ENCODE measurements at places on chromosomes 3 and 15. TPM values are rescaled to one million over a fixed set of nuclear protein-coding genes. Genes with fewer than 3 reads are reported as not detected.

GRCh38 chr3:124352149-124352539 lies 360.2 kb upstream of the ROPN1 start:
- H3K27ac ChIP-seq: no peak overlapping the region
- H3K4me1 ChIP-seq: no peaks in the 10 kb centered on the region
- H3K4me3 ChIP-seq: no peak overlapping the region

The OCA2 gene
- not detected for total RNA-seq

- H3K4me3 ChIP-seq: no peak overlapping the region
- H3K4me1 ChIP-seq: no peaks in the 10 kb centered on the region
- H3K27me3 ChIP-seq: peaks cover 47% of the 10 kb centered on the region
Observed at GRCh38 chr3:126370055-126370454, 12.8 kb upstream of the KLF15 start.

The LRRN1 gene
- not detected for total RNA-seq

- no peak overlapping the region for H3K27ac ChIP-seq
- no peak overlapping the region for H3K4me3 ChIP-seq
- peaks cover 3% of the 10 kb centered on the region for H3K4me1 ChIP-seq
- no peaks in the 10 kb centered on the region for H3K36me3 ChIP-seq
Observed at GRCh38 chr3:38617586-38617985, 31.9 kb downstream of the SCN5A start.

- no peak for DNase-seq
- no peaks in the 10 kb centered on the region for H3K36me3 ChIP-seq
- peaks cover 57% of the 10 kb centered on the region for H3K27me3 ChIP-seq
- peaks cover 11% of the 10 kb centered on the region for H3K4me1 ChIP-seq
Observed at GRCh38 chr15:98547741-98548138, 100.6 kb upstream of the IGF1R start.

The KCNMB3 gene
- total RNA-seq: 0.57 TPM

DNA sequence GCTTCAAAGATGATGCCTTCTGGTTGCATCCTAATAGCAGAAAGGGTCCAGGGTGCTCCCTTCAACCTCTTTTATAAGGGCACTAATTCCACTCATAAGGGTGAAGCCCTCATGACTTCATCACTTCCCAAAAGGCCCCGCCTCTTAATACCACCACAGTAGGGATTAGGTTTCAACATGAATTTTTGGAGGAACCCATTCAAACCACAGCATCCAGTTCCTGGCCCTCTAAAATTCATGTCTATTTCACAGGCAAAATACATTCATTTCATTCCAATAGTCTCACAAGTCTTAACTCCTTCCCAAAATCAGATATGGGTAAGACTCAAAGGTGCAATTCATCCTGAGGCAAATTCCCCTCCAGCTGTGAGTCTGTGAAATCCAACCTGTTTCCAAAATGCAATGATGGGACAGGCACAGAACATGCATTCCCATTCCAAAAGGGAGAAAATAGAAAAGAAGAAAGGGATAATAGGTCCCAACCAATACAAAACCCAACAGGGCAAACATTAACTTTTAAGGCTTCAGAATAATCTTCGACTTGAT lies 124.0 kb downstream of the ATP1B3 start:
- H3K4me3 ChIP-seq: no peak overlapping the region
- H3K36me3 ChIP-seq: peaks cover 3% of the 10 kb centered on the region
- no peaks in the 10 kb centered on the region for H3K4me1 ChIP-seq
- no peaks in the 10 kb centered on the region for H3K27me3 ChIP-seq
- DNase-seq: no peak
- no peak overlapping the region for H3K27ac ChIP-seq

DNA sequence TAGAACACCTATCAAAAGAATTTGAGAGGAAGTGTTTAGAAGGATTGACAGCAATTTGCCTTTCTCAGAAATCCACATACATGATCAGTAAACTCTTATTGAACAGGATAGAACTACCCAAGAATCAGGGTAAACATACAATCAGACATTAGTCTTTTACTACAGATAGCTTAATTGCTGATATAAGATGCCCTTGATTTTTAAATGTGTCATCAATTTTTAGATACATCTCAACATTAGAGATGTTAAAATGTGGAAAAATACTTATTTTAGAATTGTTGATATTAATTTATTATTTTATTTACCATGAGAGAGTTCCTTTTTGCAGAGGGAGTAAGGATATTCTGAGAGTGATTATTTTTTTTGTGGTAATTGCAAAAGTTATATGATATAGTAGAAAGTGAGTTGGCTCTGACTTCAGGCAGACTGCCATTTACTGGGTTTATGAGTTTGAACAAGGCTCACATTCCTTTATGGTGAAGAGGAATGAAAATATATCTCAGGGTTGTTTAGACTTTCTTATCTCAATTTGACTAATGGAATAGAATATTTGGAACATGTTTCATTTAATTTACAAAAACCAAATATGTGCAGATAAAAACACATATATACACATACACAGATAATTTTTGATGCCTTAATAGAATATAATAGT lies 302.8 kb upstream of the GOLIM4 start:
- H3K4me3 ChIP-seq: no peak overlapping the region
- H3K27me3 ChIP-seq: no peaks in the 10 kb centered on the region
- H3K27ac ChIP-seq: no peak overlapping the region

GRCh38 chr3:78798266-78798832 lies 969.4 kb downstream of the ROBO1 start:
- no peak overlapping the region for H3K4me3 ChIP-seq
- no peak overlapping the region for H3K27ac ChIP-seq
- no peak for DNase-seq

DNA sequence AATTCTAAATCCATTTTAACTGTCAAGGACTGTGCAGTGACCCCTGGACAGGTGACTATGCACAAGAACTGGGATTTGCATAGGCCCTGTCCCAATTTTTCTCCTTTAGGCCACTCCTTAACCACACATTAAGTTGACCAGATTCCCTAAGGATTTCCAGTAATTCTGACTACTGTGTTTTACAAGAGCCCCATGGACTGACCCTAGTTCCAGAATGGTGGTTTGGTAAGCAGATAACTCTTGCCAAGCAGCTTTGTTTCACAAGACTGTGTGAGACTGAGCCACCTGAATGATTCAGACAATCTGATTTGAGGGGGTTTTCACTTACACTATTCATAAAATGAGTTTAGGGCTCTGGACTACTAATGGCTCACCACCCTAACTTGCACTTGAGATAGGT lies 535.8 kb downstream of the ZBBX start:
- DNase-seq: no peak
- no peak overlapping the region for H3K4me3 ChIP-seq
- H3K27ac ChIP-seq: no peak overlapping the region
- no peaks in the 10 kb centered on the region for H3K4me1 ChIP-seq

The CCR9 gene
- total RNA-seq: 4.0 TPM

- H3K27me3 ChIP-seq: peaks cover 10% of the 10 kb centered on the region
- no peaks in the 10 kb centered on the region for H3K4me1 ChIP-seq
- DNase-seq: no peak
- no peak overlapping the region for H3K4me3 ChIP-seq
Observed at GRCh38 chr3:46825450-46825849, 37.8 kb downstream of the MYL3 start.

- H3K27ac ChIP-seq: peak overlapping the region; percentile 95
- no peak for DNase-seq
- peak overlapping the region; percentile 80 for H3K4me3 ChIP-seq
Observed at GRCh38 chr3:172595664-172596393, 72.6 kb upstream of the TNFSF10 start.

The MYO5C gene
- total RNA-seq: 3.3 TPM

DNA sequence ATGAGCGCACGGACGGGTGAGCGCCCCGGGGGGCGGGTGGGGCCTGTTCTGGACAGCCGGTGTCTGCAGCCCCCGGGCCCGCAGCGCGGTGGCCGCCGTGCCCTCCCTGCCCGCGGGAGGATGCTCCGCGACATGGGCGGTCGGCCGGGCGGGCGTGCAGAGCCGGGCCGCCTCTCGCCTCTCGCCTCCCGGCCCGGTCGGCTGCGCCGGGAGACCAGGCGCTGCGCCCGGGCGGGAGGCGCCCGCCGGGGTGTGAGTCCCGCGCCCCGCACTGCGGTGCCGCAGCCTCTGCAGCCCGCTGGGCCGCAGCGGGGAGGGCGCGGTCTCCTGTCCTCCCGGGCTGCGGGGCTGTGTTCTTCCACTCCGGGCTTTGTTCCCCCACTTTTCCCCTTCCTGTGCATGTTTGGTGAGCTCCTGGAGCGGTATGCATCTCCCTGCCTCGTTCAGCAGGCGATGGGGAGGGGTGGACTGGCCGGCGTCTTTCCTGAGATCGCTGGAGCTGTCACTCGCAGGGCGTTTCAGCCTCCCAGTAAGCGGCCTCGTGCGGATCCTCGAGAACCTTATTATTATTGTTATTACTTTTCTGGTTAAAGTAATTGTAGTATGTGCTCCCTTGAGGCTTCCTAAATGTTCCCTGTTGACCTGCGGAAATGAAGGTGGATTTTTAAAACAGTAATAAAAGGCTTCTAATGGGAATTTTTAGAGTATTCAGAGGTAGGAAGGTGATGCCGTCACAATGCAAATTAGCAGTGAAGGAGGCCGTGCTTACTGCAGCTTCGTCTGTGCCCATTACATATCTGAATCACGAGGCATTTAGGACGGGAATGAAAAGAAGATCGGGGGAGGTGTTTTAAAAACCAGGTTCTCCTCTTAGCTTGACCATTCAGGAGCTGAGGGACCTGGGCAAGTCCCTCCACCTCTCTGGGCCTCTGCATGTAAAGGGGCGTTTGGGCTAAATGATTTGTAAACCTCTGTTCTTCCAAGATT lies 593 bp downstream of the TMOD2 start:
- peaks cover 40% of the 10 kb centered on the region for H3K4me1 ChIP-seq
- no peak for DNase-seq
- H3K27me3 ChIP-seq: no peaks in the 10 kb centered on the region
- H3K36me3 ChIP-seq: peaks cover 2% of the 10 kb centered on the region
- H3K27ac ChIP-seq: peak overlapping the region; percentile 47

- no peak for DNase-seq
- no peak overlapping the region for H3K4me3 ChIP-seq
- no peaks in the 10 kb centered on the region for H3K36me3 ChIP-seq
- peaks cover 24% of the 10 kb centered on the region for H3K4me1 ChIP-seq
- H3K27ac ChIP-seq: no peak overlapping the region
Observed at GRCh38 chr15:101169495-101170071, 82.3 kb downstream of the CHSY1 start.

The PLSCR2 gene
- total RNA-seq: not detected

DNA sequence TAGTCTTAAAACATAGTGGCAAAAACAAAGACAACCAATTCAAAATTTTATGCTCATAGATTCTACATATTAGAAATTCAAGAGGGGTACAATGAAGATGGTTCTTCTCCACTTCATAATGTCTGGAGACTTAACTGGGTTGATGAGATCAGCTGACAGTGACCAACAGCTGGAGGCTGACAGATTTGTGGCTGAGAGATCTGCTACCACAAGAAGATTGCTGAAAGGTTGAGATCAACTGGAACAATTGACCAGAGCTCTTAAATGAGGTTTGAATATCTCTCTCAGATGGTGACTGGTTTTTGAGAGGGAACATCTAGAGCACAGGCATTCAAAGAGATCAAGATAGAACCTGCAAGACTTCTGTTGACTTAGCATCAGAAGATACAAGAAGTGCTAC lies 254.1 kb upstream of the ARPP21 start:
- no peak overlapping the region for H3K4me3 ChIP-seq
- no peaks in the 10 kb centered on the region for H3K4me1 ChIP-seq
- H3K27ac ChIP-seq: no peak overlapping the region
- H3K36me3 ChIP-seq: no peaks in the 10 kb centered on the region

GRCh38 chr3:37968813-37969595 lies 21.6 kb upstream of the VILL start:
- H3K4me3 ChIP-seq: no peak overlapping the region
- peaks cover 4% of the 10 kb centered on the region for H3K4me1 ChIP-seq
- H3K27ac ChIP-seq: no peak overlapping the region
- H3K36me3 ChIP-seq: no peaks in the 10 kb centered on the region
- H3K27me3 ChIP-seq: peaks cover 7% of the 10 kb centered on the region

The CLDN18 gene
- total RNA-seq: not detected

GRCh38 chr3:71300951-71301393 lies 282.6 kb downstream of the FOXP1 start:
- no peak for DNase-seq
- peaks cover 5% of the 10 kb centered on the region for H3K36me3 ChIP-seq
- H3K27me3 ChIP-seq: no peaks in the 10 kb centered on the region

DNA sequence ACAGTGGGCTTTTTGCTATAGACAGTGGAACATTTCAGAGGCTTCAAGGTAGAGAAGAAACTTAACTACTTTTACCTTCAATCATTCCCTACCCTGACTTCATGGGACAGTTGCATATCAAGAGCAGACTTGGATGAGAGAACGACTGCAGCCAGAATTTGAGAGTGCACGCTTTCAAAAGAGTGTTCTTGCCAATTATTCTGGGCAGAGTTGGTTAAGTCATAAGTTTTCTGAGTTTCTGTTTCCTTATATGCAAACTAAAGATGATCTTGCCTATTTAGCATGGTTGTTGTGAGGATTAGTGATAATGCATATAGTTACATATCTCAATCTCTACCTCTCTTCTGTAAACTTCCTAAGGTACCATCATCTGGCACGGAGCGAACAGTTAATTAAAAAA lies 7.6 kb downstream of the SLC9A9 start:
- peaks cover 4% of the 10 kb centered on the region for H3K36me3 ChIP-seq
- peaks cover 44% of the 10 kb centered on the region for H3K4me1 ChIP-seq
- no peaks in the 10 kb centered on the region for H3K27me3 ChIP-seq
- H3K4me3 ChIP-seq: peak overlapping the region; percentile 64
- no peak overlapping the region for H3K27ac ChIP-seq

DNA sequence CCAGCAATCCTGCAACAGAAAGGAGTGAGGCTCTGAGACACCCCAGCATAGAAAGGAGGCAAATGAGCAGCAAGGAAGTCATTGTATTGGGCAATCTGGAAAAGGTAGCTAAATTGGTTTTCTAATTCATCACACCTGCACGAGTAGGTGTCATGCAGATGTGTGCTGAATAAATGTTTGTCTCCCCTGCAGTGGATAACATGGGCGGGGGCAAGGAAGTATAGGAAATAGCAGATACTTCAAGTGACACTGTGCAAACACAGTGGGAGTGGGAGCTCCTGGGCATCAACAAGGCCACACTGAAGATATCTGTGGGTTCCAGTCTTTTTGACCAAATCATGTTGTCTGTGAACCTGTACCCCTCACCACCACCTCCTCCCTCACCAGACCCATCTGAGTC lies 14.4 kb upstream of the HTR3E start:
- DNase-seq: no peak
- H3K27me3 ChIP-seq: no peaks in the 10 kb centered on the region
- H3K4me3 ChIP-seq: no peak overlapping the region
- no peak overlapping the region for H3K27ac ChIP-seq
- no peaks in the 10 kb centered on the region for H3K4me1 ChIP-seq

GRCh38 chr3:84440291-84440690 lies 518.5 kb upstream of the CADM2 start:
- H3K36me3 ChIP-seq: no peaks in the 10 kb centered on the region
- H3K27ac ChIP-seq: no peak overlapping the region
- DNase-seq: no peak
- H3K27me3 ChIP-seq: no peaks in the 10 kb centered on the region

DNA sequence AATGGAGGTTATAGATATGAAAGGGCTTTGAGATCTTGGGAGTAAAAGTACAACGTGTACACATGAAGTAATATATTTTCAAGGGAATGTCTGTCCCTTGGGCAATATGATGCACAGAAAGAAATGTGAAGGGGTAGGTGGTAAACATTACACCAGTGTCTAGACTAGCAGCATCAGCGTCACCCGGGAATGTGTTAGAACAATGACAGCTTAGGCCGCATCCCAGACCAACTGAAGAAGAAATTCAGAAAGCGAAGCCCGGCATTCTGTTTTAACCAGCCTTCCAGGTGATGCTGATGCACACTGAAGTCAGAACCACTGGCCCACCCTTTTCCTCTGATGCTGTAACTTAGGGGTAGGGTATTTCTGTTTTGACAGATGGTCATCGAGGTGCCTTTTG lies 6.3 kb downstream of the INAFM2 start:
- no peaks in the 10 kb centered on the region for H3K36me3 ChIP-seq
- DNase-seq: no peak
- no peak overlapping the region for H3K27ac ChIP-seq
- peaks cover 20% of the 10 kb centered on the region for H3K4me1 ChIP-seq
- no peak overlapping the region for H3K4me3 ChIP-seq
